ENCODE measurements at places on chromosomes 7 and 10.

DNA sequence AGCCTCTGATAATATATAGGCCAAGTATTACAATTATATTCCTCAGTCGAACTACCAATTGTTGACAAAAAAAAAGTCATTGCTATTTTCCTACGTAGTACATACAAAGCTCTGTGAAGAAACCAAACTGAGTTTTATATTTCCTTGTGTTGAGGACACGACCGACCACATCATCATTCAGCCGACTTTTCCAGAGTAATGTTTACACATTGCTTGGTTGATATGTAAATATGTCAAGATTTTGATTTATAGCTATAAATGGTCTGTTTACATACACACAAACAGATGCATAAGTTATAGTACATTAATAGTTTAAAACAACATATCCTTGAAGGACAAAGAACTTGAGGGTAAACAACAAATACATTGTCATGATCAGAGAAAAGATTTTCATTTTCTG lies 121.5 kb downstream of the CRPPA start:
- DNase-seq = no peak

- DNase-seq = no peak
Observed at GRCh38 chr7:70355198-70356020, 757.1 kb downstream of the AUTS2 start.

DNA sequence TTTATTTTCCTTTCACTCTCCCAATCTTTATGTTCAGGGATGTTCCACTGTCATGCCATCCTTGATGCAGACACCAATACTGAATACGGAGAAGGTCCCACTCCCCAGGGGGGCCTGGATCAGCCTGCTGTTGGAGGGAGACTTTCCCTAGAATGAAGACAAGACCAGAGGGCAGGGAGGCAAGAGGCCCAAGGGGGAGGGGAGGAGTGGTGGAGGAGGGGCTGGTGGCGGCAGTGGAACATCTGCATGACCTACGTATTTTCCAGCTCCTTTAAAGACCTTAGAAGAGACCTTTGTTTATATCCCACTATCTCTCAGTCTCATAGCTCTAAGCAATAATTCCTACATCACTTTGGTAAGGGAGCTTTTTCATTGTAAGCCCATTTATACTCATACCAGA lies 183.0 kb downstream of the HECW1 start:
- no peak for DNase-seq

- no peak for DNase-seq
Observed at GRCh38 chr10:96341219-96342182, 17.3 kb downstream of the OPALIN start.

- no peak for DNase-seq
Observed at GRCh38 chr10:63206997-63207811, 74.1 kb downstream of the NRBF2 start.

Measured in NB4 (cell line).